LNCaP clone FGC (cell line): ENCODE measurements at places on chromosomes 13 and 19.
A peak's percentile ranks its signal among the peaks of the same experiment; 100 is the strongest.

DNA sequence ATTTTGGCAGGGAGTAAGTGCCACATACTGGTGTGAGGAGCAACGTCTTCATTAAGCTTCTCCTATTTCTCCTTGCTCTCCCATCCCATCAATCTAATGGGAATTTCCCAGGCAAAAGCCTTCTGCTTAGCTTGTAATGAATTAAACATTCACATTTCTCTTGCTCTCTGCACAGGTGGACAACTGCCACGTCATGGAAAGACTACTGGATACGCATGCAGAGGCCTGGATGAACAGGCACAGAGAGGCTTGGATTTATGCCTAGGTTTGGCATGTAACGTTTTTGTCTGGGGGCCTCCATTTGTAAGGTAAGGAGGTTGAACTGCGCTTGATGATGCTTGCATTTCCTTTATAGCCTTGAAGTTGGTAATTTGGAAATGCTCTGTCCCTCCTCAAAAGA is 374.8 kb downstream of the KLF12 start:
- DNase-seq, result no peak

- DNase-seq, result no peak
These were observed 716.7 kb downstream of the DIAPH3 start for GRCh38 chr13:59447031-59447430.

DNA sequence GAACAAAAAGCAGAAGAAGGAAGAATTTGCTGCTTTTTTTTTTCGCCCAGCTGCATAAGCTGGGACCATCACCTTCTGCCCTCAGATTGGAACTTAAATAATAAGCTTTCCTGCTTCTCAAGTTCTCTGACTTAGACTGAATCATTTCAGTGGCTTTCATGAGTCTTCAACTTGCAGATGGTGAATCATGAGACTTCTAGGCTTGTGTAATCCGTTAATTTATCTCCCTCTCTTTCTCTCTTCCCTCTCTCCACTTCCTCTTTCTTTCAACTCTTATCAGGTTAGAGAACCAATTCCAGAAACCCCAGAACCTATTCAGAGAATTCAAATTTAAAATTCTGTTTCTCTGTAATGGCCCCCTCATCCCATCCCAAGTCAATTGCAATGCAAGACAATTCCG is 1153.7 kb downstream of the PCDH9 start:
- DNase-seq, result no peak

DNA sequence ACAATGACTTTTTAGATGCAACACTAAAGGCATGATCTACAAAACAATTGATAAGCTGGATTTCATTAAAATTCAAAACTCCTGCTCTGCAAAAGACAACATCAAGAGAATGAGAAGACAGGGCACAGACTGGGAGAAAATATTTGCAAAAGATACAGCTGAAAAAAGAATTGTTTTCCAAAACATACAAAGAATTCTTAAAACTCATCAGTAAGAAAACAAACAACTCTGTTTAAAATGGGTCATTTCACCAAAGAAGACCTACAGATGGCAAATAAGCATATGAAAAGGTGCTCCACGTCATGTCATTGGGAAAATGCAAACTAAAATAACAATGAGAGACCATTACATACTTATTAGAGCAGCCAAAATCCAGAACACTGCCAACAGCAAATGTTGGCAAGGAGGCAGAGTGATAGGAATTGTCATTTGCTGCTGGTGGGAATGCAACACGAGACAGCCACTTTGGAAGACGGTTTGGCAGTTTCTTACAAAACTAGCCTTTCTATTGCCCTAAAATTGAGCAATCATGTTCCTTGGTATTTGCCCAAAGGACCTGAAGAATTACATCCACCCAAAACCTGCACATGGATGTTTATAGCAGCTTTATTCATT is 39.2 kb downstream of the FLT1 start:
- no peak for DNase-seq

- peak; percentile 56 for DNase-seq
These were observed 680.8 kb downstream of the SLITRK1 start for GRCh38 chr13:83201506-83201905.
